ENCODE measurements at places on chromosomes 4 and X.

DNA sequence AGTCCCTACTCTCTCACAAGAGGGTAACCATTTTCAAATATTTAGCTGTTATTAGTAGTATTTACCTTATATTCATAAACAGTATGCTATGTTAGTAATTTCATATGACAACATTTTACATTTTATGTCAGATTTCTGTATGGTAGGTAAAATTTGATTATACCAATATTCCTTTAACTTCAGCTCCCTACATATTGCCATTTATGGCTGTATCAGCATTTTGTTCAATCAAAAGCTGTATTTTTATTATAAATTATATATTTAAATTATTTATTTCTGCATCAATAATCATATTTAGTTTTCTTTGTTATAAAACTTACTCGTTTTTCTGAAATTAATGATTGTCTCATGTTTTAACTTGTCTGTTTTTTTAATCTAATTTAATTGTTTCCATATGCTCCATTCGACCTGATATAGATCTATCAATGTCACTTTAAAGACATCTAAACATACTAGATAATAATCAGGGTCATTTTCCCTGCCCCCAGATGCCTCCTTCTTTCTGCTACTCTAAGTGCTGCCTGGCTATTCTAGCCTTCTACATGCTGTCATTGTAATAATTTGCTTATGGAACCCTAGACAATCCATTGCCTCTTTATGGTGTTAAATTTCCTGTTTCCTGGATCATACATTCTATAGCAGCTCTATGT is 1976.7 kb upstream of the ADGRL3 start:
- no peak for DNase-seq

- DNase-seq: no peak
Observed at GRCh38 chr4:176635372-176636261, 157.1 kb downstream of the VEGFC start.

- no peak for DNase-seq
Observed at GRCh38 chr4:153248641-153249198, 44.5 kb downstream of the TRIM2 start.

GRCh38 chr4:112557676-112558411 is 41.9 kb upstream of the NEUROG2 start:
- no peak for DNase-seq

- no peak for DNase-seq
Observed at GRCh38 chr4:6043843-6044242, 25.6 kb upstream of the C4orf50 start.

DNA sequence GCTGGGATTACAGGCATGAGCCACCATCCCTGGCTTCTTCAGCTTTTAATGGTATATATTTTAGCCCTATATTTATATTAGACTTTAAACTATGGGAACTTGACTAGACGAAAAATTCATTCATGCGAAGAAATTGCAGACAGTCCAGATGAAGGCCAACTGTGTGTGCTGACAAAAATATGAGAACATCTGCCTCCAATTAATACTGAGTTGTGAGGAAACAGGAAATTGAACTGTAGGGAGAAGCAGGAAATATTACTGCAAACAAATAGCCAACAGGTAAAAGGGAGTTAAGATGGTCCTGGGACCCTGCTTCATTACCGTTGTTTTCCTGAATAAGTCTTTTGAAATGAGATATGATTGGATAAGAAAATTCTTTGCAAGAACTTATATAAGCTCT is 26.3 kb downstream of the MGARP start:
- DNase-seq: no peak

GRCh38 chr4:24820541-24820940 is 25.2 kb downstream of the SOD3 start:
- DNase-seq: no peak

DNA sequence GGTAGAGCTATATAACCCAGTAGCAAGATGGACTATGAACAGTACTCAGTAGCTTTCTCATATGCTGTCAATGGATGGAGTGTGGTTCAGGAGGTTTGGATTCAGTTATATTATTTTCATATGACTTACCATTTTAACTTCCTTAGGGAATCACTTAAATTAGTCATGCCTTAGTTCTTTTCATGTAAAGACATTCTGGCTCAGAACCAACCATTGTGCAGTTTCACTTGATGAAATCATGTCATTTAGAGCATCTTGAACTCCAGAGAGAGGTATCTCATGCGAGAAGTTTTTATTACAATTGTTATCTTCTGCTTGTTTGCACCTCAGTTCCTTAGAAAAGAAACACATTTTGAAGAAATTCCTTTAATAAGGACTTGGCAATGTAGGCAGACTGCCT is 55.8 kb downstream of the IL1RAPL2 start:
- no peak for DNase-seq

GRCh38 chr4:81447566-81448229 is 24.0 kb downstream of the RASGEF1B start:
- no peak for DNase-seq

GRCh38 chrX:153981771-153982533 is 9.4 kb downstream of the TMEM187 start:
- DNase-seq: no peak

GRCh38 chrX:102711872-102712215 is 404 bp upstream of the GPRASP2 start:
- no peak for DNase-seq

- no peak for DNase-seq
Observed at GRCh38 chr4:147862043-147862692, 130.3 kb downstream of the ARHGAP10 start.

DNA sequence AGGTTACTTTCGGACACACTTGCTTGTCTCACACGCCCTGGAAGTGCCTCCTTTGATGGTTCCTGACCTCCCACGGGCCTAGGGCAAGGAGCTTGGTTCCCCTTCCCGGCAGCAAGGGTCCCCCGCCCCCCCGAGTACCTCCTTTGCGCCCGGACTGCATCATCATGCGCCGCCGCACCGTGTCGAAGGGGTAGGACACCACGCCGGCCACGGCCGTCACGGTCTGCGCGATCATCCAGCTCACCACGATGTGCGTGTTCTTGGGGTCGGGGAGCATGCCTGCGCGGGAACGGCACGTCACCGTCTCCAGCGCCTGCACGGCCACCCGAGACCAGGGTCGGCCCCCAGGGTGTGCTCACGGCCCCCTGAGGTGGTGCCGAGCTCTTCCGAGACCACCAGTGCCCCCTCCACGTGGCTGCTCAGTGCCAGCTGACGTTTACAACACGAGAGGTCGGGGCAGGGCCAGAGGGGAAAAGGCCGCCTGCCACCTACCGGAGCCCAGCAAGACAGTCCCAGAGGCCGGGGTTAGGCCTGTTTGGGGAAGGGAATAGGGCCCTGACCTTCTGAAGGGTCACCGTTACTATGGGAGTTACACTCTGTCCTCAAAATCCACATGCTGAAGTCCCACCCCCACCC is 4.7 kb downstream of the SLC25A6 start:
- DNase-seq: no peak

GRCh38 chrX:133306316-133306715 is 88.2 kb upstream of the TFDP3 start:
- DNase-seq: no peak

DNA sequence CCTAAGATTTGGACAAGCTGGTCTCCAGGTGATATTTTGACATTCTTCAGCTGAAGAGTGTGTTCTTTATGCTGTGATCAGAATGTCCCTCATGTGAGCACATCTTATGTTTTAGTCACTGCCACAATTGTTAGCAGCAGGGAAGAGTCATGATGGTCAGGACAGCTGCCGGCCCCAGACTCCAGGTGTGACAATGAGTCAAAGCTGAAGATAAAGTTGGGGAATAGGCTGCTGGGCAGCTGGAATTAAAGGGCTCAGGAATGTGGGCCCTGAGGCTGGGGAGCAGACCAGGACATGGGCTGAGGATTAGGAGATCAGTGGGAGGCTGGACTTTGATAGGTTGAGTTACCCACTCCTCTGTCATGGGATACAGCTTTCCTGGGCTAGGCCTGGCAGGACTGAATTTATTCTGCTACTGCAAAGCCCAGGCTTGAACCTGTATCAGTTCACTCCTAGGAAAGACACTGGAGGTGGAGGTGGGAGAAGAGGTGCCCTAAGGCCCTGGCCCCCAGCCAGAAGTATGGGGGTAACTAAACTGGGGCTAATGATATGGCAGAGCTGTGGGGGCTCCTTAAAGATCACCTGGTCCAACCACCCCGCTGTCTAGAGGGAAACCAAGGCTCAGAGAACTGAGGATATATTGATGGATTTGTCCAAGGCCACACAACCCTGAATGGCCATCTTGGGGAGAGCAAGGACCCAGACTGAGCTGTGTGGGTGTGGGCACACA is 119.5 kb downstream of the PJA1 start:
- DNase-seq: no peak

DNA sequence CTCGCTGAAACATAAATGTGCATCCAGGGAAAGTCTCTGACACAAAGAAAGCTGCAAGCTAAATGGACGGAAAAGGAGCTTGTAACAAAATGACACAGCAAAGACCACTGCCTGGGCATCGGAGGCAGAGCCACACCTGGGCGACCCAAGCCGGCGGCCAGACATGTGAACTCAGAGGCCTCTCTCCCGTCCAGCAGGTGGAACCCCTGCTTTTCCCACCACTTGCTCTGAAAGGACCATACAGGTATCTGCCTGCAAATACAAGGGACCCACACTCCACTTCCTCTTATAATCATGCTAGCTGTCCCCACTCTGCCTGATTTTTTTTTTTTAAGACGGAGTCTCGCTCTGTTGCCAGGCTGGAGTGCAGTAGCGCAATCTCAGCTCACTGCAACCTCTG is 12.0 kb downstream of the CPLX1 start:
- DNase-seq: no peak

DNA sequence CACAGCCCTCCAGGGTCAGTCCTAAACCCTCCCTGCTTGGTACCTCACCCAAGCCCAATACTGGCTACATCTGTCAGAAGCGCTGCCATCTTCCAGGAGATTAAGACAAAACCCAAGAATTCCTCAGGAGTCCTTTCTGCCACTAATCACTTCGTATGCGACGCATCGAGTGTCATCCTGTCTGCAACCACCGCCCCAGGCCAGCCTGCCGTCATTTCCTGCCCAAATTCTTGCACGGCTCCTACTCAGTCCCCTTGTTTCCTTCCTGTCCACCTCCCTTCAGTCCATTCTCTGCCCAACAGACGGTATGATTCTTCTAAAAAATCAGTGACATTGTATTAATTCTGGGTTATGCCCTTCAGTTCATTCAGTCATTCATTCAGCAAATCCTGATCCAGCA is 113.6 kb downstream of the NFKB1 start:
- DNase-seq: no peak

DNA sequence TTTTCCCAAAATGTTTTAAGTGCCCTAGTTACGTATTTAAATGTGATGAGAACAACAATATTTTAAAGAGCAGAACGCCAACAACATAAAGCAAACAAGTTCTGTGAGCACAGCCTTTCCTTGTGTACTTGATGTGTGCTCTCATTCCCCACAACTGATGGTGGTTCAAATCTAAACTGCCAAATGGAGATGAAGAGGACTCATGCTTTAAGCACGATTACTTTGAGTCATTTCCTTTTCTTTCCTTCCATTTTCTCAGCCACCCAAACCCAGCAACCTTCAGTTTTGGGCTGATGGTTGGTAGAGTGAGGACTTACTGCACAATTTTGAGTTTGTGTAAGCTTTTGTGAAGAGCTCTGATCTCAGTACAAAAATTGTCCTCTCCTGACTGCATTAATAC is 1.7 kb downstream of the NSD2 start:
- DNase-seq: peak; percentile 60

DNA sequence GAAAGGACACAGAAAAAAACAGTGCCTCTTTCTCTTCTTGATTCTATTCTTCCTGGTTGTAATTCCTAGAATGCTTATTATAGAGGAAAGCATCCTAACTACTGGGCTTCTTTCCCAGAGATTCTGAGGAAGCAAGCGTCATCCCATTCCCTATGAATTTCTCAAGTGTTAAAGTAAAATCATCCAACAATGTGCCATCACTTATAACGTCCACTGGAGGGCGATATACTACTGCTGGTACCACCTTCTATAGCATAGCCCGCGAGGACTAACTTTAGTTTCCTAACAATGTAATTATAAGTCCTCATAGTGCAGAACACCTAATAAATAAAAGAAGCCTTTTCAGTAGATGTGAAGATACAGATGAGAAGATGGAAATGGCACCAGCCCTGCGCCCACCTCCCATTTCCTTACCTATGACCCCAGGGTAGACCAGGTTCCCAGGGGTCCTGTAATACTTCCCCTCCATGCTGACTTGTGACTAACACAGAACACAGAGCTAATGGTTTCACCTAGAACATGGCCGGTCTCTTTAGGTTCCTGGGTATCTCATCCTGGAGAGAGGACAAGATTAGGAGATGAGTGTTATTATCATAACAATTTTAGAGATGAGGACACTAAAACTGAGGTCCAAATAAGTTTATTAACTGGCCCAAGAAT is 4.2 kb downstream of the CENPVL3 start:
- peak; percentile 7 for DNase-seq

DNA sequence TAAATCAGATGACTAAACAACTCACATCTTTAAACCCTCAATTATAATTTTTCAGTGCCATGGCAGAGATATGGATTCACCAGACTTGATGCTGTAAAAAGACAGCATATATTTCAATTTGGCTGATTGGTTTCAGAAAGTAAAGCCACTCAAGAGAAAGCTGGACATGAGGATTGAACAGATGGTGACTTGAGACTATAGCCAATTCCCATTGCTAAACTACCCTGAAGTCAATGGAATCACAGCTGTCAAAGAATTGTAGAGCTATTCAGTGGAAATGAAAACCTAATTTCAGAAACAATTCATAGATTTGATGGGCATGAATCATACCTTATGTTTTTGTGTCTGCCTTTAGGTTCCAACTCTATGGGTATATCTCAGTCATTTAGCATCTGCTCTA is 510.6 kb upstream of the BOD1L1 start:
- DNase-seq: no peak

- DNase-seq: no peak
Observed at GRCh38 chrX:151987108-151987507, 12.6 kb upstream of the GABRE start.

- no peak for DNase-seq
Observed at GRCh38 chrX:13088156-13088487, 43.7 kb upstream of the FAM9C start.

DNA sequence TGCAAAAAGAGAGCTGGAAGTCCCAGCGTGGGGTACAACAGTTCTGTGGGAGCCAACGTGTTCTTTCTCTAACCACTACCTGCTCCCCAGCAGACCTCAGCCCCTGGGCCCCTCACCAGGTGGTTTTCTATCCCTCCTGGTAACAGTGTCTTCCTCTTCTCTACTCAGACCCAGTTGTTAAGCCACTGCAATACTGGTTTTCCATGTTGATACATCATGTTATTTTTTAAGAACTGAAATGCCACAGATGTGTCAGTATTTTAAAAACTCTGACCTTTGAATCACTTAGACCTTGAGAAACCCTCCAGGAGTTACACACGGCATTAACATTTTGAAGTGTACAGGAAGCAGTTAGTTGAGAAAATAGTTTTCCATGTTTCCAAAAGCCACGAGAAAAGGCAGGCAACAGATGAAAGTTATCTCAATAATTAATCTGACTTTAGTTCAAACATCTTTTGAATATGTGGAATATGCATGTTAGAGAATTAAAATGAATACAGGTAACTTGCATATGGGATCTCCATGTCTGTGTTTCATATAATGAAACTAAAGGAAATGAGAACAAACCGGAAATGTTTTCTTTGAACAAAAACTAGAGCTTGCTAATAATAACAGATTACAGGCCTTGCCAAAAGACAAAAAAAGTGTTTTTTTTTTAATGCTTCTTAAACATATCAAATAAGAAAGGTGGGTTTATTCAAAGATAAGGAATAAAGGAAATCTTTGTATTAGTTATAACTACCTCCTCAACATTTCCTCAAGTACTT is 108.8 kb downstream of the ZNF827 start:
- no peak for DNase-seq

GRCh38 chrX:69324851-69325250 is 159.6 kb upstream of the PJA1 start:
- no peak for DNase-seq

- DNase-seq: peak; percentile 26
Observed at GRCh38 chr4:25180524-25181131, 20.4 kb upstream of the SEPSECS start.
